NCI-H1417 (cell line): ENCODE measurements at places on chromosomes 2 and 18.

DNA sequence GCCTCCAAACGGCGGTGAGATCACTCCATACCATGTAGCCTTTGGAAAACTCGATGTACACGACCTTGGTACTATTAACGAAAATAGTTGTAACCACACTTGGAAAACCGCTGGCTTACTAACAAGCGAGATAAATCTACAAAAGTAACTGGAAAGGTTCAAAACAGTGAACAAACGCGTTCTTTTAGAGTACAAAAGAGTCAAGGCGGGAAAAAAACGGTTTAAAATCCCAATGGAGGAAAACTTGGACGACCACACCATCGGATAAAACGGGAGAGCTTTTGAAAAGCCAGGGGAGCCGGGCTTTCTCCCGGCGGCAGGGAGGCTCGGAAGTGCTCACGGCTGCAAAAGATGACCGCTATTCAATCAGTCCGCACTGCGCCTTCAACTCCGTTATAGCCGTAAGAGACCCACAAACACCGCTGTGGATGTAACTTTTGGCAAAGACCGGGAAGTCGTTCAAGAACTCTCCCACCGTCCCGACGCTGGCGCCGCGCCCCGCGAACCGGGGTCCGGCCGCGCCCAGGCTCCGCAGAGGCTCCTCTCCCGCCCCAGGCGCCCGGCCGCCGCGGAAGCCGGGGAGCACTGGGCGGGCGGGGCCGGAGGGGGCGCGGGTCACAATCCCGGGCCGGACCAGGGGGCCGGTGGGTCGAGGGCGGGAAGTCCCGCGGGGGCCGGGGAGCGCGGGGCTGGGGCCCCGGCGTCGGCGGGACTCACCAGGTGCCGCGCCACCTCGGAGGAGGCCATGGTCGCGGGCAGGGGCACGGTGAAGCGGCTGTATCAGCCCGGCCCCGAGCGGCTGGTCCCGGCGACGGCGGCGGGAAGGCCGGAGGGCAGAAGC is 465 bp downstream of the SEPTIN10 start:
- peak; percentile 81 for DNase-seq

- DNase-seq, result no peak
These were observed 5.4 kb downstream of the UBE2F start for GRCh38 chr2:237972211-237972610.

DNA sequence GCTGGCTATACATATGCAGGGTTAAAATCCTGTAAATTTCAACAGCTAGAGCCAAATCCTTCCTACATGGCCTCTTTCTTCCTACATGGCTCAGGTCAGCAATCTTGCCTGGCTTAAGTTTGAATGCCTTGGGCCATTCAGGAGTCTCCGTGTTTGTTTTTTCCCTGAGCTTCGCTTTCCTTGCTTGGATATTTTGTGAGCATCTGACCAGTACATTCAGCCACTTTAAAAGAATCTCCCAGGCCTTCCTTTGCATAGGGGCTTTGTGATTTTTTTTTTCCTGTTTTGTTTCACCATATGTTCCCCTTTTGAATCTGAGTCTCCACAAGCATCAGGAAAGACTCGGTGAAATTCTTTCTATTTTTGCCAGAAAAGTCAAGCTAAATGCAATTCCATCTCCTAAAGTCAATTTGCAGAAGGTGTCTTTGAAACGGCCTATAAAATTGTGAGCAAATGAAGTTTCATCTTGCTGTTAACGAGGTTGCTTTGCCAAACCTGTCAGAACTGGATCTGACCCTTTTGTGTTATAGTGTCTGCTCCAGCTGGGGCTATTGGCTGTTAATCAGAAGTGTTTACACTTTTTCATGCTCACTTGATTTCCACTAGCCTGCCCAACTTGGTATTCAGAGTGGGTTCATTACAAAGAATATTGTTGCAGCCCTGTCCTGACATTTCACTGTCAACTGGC is 256.9 kb downstream of the DCC start:
- peak; percentile 87 for DNase-seq

- no peak for DNase-seq
These were observed 265.4 kb downstream of the AFF3 start for GRCh38 chr2:99876956-99877355.

- DNase-seq, result no peak
These were observed 8.7 kb downstream of the INPP5D start for GRCh38 chr2:233068762-233069418.

DNA sequence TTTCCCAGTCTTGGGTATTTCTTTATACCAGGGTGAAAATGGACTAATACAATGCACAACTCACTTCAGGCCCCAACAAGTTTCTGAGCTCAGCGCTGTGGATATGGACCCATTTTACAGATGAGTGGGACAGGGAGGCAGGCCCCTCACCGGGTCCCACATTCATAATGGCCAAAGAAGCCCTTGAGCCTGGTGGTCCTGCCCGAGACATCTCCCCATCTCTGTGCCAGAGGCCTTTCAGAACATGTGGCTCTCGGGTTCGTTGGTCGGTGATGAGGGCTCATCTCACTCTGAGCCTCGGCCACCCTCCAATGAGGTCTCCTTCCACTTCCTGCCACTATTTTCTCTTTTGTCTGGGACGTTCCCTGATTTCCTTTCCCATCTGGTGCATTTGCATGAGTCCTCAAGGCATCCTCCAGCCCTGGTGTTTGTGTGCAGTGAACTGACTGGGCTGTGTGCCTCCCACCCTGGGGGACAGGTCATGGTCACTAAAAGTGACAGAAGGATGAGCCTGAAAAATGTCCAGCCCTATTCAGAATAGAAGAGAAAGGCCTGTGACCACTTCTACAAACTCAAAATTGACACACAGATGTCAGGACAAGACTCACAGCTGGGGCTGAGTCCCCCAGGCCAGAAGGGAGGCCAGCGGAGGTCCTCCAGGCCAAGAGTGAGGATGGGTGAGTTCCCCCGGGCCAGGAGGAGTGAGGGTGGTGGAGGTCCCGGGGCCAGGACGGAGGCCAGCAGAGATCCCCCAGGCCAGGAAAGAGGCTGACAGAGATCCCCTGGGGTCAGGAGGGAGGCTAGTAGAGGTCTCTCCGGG is 134.5 kb downstream of the PTGR3 start:
- no peak for DNase-seq

GRCh38 chr2:155841442-155841841 is 491.1 kb downstream of the NR4A2 start:
- no peak for DNase-seq
